ENCODE measurements at places on chromosomes 7 and 10.

DNA sequence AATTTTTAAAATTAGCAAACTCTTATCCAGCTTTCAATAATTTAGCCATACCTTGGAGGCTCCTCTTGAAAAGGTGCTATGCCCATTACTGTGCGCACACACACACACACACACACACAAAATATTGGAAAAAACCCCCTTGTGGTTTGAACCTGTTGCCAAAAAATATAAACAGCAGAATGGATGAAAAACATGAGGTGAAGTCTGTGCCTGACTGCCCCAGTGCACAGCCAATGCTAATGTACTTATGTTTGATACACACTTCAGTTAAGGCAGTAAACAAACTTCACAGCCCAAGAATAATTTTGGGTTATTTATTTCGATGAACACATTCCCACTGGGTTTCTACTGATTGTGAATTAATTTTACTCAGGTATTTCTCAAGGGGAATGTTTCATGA is 113.2 kb upstream of the SEM1 start:
- no peak for DNase-seq

DNA sequence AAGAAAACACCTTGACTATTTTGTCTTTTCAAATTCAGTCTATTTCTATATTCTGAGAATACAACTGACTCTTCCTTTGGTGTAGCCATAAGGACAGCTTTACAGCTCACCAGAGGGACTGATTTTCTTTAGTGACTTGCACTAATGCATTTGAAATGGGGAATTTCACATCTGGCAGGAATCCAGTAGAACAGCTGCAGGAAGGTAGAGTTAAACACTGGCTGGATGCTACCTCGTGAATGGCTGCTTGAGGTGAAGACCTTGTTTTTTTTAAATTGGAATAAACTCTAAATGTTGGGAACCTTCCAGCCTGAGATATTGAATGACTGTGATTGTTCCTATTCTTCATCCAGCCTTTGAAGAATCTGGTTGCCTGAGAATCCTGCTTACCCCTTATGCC is 139.5 kb upstream of the STK17A start:
- DNase-seq: no peak

DNA sequence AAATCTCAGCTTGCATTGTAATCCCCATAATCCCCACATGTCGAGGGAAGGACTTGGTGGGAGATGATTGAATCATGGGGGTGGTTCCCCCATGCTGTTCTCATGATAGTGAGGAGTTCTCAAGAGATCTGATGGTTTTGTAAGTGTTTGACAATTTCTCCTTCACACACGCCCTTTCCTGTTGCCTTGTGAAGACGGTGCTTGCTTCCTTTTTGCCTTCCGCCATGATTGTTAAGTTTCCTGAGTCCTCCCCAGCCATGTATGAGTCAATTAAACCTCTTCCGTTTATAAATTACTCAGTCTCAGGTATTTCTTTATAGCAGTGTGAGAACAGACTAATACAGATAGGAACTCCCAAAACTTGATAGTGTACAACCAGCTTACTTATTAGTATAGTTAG is 98.6 kb downstream of the CREM start:
- no peak for DNase-seq

GRCh38 chr7:111096997-111097396 is 6.1 kb downstream of the LRRN3 start:
- no peak for DNase-seq

DNA sequence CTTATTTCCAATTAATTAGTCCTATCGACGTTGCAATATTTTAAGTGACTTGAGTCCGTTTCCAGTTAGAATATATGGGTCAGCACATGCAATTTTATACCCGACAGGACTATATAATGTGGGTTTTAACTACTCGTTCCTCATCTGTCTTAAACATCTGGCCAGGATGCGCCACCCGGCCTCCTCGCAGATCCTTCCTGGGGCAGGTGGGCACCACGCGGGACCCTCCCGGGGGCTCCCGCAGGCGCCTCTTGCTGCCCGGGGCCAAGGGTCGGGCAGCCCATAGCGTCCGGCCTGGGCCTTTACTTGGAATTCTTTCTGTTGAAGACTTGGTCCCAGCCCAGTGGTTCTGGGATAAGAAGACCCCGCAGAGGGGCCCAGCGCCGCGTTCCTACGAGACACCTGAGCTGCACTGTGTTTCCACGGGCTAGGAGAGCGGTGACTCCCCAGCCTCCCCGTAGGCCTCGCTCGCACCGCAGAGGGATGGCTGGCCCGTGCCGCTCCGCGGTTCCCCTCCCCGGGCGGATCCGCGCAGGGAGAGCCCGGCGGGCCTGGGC is 10.1 kb upstream of the MNX1 start:
- peak; percentile 58 for DNase-seq

- no peak for DNase-seq
Observed at GRCh38 chr10:124379609-124380193, 39.0 kb downstream of the OAT start.

GRCh38 chr10:89029181-89029580 is 38.6 kb downstream of the FAS start:
- DNase-seq: no peak

DNA sequence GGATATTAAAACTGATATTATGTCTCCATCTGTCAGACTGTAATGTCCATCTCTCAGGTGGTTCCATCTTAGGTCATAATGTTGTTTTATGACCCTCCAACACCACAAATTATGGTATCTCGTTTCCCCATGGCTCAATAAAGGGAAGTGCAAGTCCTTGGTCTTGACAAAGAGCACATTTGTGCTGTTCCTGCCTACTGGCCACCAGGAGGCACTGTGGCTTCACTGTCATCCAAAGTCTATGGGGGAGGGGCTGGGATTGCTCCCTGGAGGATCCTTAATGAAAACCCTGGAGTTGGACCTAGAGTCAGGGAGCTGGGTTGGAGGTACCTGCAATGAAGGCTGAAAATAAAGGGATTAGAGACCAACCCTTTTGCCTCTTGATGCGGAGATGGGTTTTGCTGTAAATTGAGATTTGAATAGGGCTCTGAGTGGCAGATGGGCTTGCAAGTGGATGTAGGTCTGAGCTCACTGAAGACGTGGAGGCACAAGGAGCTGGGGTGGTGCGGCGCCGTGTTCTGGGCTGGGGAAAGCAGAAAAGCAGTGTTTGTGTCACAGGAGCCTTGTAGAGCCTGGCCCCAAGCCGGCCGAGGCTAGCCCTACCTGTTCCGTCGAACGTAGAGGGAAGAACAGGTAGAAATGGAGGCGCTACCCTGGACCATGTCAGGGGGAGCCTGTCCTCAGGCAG is 180.5 kb upstream of the PRSS58 start:
- no peak for DNase-seq

- no peak for DNase-seq
Observed at GRCh38 chr10:117226813-117227451, 14.0 kb upstream of the SLC18A2 start.

GRCh38 chr7:139453673-139454321 is 29.7 kb downstream of the KLRG2 start:
- no peak for DNase-seq

DNA sequence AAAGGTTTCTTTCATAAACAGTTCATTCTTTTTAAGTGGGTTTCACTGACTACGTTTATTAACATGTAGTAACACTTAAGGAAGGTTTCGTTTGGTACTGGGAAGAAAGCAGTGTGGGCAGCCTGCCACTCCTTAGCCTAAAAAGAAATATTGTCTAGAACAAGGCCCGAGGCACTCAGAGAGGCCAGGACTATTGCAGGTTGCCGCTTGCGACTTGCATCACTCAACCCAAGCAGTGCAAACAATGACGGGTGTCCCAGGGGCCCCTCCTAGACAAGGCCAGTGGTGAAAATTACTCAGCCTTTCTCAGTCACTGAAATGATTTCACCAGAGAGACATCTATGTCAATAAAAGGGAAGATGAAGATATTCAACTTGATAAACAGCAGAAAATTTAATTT is 243.9 kb downstream of the SNX13 start:
- no peak for DNase-seq

- DNase-seq: no peak
Observed at GRCh38 chr10:126058104-126058503, 161.7 kb downstream of the FANK1 start.

GRCh38 chr10:81215498-81215897 is 659.5 kb upstream of the NRG3 start:
- no peak for DNase-seq

DNA sequence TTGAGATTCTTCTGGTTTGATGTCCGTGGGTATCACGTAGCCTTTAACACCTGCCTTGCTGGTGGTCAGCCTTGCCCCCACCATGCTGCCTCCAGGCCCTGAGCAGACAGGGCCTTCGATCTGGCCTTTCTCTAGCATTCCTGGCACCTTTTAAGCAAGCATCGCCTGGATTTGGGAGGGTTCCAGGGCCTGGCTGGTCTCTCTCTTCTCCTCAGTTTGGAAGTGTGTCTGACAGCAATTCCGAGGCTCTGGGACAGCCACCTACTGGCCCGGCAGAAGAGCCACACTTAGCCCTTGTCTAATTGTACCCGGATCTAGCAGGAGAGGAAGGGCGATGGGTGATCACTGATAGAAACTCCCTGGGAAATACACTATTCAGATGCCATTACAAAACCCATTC is 441.3 kb upstream of the MKI67 start:
- DNase-seq: no peak

- DNase-seq: no peak
Observed at GRCh38 chr7:122300956-122301833, 3.4 kb downstream of the FEZF1 start.

DNA sequence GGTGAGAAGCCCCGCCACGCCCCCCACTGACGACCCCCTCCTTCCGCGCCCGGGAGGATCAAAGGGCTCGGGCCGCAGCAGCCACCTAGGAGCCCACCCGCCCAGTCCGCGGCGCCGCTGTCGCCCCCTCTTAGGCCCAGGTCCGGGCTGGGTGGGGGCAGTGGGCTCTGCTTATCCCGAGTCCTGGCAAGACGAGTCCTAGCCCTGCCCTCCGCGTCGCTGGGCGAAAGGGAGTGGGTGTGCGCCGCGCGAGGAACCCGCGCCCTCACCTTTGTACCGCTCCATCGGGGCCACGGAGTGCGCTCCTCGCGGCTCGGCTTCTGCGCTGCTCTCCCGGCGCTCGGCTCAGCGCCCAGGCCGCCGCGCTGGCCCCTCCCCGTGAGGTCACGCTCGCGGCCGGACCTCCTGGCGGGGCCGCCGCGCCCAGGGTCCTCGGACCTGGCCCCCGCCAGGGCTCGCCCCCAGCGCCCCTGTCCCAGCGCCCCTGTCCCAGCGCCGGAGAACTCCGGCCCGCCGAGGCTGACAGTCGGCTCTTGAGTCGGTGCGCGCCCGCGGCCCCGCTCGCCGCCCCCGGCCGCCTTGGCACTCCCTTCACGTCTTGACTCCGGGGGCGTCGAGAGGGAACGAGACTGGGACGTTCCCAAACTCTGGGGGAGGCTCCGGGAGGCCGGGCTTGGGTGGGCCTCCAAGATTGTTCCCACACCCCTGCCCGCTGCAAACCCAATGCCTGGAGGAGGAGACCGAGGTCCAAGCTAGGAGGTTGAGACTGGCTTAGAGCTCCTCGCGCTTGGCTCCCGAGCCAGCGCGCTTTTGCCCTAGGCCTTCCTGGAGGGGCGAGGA is at the start of gene AFAP1L2:
Gene AFAP1L2, minus strand, starts transcription at position 332 of the 840 bp plus-strand sequence. Its CDS starts 47 bp downstream, at position 285.
- peak; percentile 59 for DNase-seq

GRCh38 chr7:110964775-110965174 is 126.2 kb upstream of the LRRN3 start:
- no peak for DNase-seq

GRCh38 chr7:2117646-2118045 is 115.1 kb downstream of the MAD1L1 start:
- DNase-seq: no peak

DNA sequence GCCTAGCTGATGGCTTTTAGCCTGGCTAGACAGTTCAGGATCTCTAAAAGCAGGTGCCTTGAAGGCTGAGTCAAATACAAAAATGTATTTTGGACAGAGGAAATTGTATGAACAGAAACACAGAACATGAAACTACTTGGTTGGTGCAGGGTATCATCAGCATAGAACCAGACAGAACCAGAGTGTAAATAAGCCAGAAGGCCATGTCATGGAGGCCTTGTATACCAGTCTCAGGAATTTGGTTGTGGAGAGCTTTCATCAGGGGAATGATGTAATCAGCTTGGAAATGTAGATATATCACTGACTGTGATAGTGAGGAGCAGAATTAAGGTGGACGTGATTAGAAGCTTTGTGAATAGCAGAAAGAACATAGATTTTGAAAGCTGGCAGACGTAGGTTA is 82.9 kb downstream of the CFTR start:
- DNase-seq: no peak

- no peak for DNase-seq
Observed at GRCh38 chr7:42192851-42193461, 44.1 kb downstream of the GLI3 start.

GRCh38 chr10:80580638-80581468 is 43.2 kb downstream of the SH2D4B start:
- DNase-seq: no peak

GRCh38 chr10:47152861-47153349 is 147.1 kb upstream of the GDF10 start:
- no peak for DNase-seq

- no peak for DNase-seq
Observed at GRCh38 chr7:94253686-94254085, 141.0 kb upstream of the COL1A2 start.

DNA sequence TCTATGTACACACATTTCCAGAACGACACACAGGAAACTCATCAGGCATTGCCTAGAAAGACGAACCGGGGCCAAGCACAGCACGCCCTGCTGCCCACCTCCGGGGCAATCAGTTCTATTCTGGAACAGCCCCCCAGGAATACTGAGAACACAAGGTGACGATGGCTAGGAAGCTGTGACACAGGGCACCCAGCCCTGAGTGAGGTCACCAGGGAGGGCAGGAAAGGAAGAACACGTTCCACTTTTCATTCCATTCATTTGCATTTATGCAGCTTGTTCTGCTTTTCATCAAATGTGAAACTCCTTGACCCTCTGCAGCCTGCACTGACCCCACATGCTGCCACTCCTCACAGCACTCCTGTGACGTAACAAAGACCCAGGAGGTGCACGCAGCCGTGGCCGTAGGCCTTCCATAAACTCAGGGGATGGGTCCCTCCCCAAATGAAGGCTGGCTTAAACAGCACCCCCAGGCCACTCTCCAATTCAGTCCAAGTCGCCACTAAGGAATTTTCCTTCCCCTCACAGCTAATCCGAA is 28.9 kb downstream of the MAD1L1 start:
- DNase-seq: no peak

GRCh38 chr7:74306730-74307469 is 17.7 kb downstream of the CLIP2 start:
- DNase-seq: no peak

GRCh38 chr7:108120196-108120595 is 10.0 kb downstream of the LAMB4 start:
- DNase-seq: no peak

DNA sequence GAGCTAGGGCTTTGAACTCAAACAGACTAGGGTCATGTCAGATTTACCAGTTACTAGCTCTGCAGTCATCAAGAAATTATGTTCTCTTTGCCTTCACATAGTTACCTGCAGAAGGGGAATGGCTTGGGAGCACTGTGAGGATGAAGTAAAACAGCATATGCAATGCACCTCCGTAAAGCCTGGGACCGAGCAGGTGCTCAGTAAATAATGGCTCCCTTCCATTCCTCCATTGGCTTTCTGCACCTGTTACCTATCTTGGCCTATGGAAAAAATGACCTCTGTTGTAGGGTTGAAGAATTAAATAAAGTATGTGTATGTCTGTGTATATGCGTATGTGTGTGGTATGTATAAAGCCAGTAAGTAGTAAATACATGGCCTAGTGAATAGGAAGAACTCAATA is 78.8 kb downstream of the PDE1C start:
- no peak for DNase-seq

GRCh38 chr10:84401854-84402611 is 73.6 kb downstream of the CCSER2 start:
- DNase-seq: no peak
